Stimulated activated CD4-positive, alpha-beta T cell treated with anti-CD3 and anti-CD28 coated beads, Interleukin-2, amount 100 ng/mL, for 24 hours (primary cell): ENCODE measurements at places on chromosomes 4 and X.

DNA sequence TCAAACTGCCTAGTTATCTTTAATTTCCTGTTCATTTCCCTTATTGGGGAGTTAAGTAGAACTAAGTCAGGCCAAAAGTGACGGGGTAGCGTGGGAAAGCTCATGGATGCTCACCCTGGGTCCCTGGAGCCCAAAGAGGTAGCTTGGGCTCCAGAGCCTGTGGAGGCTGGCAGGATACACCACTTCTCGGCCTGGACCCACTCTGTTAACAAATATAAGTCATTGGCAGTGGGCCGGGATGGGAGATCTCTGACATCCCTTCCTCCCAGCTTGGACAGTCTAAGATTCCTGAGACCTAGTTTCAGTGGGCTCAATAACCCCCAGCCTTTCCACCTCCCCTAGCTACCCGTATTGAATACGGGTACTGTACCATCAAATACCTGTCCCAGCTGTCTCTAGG lies 106.1 kb downstream of the EFNB1 start:
- no peak for DNase-seq

GRCh38 chrX:44952329-44953027 lies 79.5 kb downstream of the KDM6A start:
- DNase-seq, result no peak

DNA sequence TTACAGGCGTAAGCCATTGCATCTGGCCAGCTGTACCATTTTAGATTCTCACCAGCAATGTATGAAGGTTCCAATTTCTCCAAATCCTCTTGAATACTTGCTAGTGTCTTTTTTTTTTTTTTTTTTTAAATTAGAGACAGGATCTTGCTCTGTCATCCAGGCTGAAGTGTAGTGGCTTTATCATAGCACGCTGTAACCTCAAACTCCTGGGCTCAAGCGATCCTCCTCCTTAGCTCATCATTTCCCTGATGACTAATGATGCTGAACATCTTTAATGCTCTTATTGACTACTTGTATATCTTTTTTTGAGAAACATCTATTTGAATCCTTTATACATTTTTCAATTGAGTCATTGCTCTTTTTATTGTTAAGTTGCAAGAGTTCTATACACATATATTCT lies 40.3 kb downstream of the HDAC8 start:
- no peak for DNase-seq

- DNase-seq, result no peak
Observed at GRCh38 chrX:2934715-2935710, 5.9 kb upstream of the ARSD start.

DNA sequence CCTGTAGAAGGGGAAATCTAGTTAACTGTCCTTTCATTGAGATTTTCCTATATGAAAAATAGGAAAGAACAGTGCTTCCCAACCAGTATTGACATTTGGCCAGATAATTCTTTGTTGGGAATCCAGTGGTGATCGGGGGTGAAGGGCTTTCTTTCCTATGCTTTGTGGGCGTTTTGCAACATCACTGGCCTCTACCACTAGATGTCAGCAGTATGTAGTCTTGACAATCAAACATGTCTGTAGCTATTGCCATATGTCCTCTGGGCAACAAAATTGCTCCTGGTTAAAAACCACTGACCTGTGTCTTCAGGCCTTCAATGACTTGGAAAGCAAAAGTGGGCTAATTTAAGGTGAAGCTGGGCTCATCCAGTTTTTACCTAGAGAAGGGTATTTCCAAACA lies 658.5 kb downstream of the DACH2 start:
- DNase-seq, result no peak

GRCh38 chrX:23736030-23736429 lies 7.0 kb downstream of the ACOT9 start:
- DNase-seq, result no peak

DNA sequence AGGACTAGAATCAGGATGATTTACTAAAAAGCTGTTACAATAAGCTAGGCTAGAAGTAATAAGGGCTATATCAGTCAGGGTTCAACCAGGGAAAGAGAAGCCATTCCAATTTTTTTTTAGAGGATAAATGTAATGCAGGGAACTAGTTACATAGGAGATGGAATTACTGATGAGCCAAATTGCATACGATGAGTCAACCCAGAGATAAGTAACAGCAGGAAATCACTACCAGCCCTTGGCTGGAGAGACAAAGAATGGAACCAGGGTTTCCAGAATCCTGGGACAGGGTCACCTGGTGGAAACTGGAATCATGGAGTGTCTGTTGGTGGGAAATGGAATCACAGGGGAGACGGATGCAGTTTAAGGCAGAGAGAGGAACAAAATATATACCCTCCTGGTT lies 13.1 kb upstream of the MAGEA4 start:
- no peak for DNase-seq

DNA sequence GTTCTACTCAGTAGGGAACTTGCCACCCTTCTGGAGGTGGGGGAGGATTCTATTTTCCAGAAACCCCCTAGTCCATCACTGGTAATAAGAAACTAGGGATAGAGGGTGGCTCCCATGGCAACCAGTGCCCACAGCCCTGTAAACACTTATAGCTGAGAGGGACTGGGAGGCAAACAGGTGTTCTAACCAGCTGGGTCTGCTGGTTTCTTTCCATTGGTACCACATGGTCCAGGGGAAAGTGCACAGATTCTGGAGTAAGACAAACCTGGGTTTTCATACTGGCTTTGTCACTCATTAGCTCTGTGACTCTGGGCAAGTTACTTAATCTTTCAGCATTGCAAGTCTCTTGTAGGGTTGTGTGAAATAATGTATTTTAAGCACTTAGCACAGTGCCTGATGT lies 26.9 kb downstream of the IGSF1 start:
- DNase-seq, result no peak

DNA sequence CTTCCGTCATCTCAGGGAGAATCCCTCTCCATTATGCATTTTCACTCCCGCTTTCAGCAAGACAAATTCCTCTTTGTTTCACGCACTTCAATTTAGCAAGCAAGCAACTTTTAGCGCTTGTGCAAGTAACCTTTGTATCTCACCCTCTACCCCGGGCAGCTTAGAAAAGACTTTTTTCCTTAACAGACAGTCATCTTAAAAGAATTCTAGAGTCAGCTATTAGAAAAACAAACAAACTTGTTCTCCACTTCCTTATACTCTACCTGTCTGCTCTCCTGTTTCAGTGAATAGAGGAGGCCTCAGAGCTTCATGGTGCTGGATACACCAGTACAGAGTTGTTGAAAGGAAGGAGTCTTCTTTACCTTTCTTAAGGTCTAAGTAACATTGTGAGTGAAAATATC lies 12.1 kb downstream of the TIGD2 start:
- DNase-seq, result no peak

- DNase-seq, result no peak
Observed at GRCh38 chrX:86021652-86022289, 25.6 kb downstream of the CHM start.

- DNase-seq, result no peak
Observed at GRCh38 chrX:111264385-111264784, 5.9 kb downstream of the CAPN6 start.

- no peak for DNase-seq
Observed at GRCh38 chr4:127810551-127810950, 28.4 kb downstream of the HSPA4L start.

DNA sequence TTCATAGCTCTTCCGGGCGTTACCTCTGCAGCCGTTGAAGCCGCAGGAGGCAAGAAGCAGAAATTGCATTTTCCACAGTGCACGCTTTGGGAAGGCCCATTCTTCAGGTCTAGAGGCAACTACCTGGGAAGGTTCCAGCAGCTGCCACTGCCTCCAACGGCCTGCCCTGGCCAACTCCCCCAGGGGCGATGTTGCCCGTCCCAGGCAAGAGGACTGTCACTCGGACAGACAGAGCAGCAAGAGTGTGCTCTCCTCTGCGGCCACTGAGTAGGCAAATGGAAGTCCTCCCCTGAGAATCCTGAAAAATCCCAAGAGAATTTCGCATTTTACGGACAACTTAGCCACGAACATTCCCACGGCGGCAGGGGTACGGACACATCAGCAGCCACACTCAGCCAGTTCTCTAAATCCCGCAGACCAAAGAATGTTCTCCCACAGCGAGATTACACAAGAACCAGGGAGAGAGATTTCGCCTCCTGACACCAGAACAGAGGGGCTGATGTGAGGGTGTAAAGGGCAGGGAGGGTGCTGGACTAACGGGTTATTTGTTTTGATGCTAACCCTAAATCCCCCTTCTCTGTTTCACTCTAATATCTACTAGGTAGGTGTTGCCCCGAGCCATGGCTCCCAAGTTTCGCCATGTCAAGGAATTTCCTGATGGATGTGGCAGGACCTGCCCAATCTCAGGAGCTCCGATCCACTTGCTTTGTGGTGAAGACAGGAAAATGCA lies 63.8 kb downstream of the SEPSECS start:
- DNase-seq, result no peak

GRCh38 chr4:149997881-149998421 lies 80.3 kb upstream of the DCLK2 start:
- DNase-seq, result no peak

GRCh38 chr4:152359208-152360044 lies 176.5 kb downstream of the FBXW7 start:
- no peak for DNase-seq

DNA sequence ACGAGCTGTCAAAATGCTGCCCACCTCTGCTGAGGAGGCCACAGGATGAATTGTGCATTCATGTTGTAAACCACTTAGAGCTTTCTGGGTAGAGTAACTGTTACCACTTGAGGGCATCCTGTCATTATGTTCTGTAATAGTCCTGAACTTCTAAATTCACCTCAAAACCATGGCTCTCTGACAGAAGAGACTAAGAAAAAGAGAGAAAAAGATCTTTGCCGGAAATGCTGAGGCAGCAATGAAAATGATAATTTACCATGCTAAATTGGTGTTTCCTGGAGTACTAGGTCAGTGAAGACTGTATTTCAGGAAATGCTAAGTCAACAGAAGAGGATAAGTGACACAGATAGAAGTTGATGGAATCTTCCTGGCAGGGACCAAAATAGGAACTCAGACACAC lies 942.3 kb upstream of the SLIT2 start:
- no peak for DNase-seq

GRCh38 chrX:1507511-1508463 lies 29.2 kb downstream of the P2RY8 start:
- no peak for DNase-seq

DNA sequence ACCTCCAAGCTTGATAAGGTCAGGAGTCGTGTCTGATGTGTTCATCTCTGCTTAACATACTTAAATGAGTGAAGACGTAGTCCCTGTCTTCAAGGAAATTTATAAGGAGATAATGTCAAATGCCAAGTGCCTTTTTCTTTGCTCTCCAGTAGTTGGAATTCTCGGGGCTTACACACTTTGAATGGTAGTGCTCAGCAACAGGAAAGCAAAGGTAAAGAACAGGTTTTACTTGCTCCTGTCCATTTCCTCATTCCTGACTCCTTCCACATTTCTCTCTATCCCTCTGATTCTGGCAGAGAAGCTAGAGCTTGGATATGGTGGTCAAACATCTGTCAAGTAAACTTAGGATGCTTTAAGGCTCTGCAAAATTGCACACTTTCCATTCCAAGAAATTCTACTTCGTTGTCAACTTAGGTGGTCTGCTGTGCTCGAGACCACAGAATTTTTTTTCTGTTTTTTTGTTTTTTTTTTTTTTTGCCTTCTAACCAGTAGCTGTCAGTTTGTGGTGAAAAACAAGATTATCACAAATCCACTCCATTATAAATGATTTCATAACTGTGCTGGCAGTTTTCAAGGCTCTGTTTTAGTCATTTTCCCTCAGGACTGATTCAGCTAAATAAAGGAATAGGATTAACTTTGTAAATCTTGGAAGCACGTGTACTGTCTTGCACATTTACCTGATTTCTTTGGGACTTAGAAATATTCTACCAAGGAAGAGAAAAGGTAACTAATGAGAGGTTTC lies 180.8 kb upstream of the ANXA3 start:
- DNase-seq, result no peak

DNA sequence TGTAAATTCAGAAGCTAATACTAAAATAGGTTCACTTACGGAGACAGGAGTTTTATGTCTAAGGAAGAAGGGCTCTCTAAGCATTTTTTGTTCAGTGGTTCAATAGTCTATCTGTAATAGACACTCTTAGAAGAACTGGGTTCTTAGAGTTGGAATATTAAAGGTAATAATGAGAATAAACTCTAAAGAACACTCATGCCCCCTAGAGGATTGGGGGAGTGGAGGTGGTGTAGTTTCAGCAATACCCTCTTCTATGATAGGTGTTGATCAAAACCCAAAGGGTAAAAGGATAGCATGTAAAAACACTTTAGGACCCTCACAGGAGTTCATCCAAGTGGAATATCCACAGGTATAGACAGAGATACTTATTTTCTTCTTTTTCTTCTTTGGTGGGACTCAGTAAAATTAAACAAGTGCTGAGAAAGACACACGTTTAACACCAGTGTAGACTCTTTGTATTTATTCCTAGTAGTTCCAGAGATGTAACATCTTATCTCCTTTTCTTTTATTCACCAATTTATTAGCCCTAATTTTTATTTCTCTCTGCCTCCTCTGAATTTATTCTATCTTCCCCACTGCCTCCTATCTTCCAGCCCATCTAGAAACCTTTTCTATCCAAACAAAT lies 25.7 kb upstream of the MND1 start:
- DNase-seq, result no peak
